COLO829 (cell line): ENCODE measurements at places on chromosomes 6 and 20.
A peak's percentile ranks its signal among the peaks of the same experiment; 100 is the strongest.

DNA sequence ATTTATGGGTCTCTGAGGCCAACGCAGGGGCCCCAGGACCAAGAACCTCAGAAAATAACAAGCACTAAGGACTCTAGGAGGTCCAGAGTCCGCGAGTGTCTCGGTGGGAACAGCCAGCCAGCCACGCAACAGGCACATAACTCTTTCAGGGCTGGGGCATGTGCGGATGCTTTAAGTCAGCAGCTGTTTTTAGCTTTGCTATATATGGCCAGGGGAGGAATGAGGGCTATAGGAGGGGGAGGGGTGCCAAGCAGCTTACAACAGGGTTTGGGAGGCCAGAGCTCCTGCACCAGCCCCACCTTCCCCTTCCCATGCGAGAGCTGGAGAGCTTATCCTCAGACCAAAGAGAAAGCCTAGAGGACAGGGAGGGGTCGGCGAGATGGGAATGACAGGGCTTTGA, 6.2 kb downstream of the JPH2 start:
- no peak for DNase-seq

GRCh38 chr6:116514111-116514510, 2.7 kb downstream of the CALHM5 start:
- DNase-seq = no peak

DNA sequence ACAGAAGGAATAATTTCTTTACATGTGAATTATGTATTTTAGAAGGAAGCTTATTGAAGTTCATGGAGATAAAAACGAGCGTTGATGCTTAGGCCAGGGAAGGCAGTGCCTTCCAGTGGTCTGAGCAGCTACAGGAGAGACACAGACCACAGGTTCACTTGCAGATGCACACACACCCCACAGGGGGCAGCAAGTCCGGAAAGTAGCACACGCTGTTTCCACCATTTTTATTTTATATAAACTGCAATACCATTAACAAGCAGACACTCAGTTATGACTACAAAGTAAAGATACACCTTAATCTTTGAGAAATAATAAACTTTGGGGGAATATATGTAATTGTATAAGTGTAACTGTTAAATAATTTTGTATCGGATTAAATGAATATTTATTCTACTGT, 13.5 kb upstream of the DACT2 start:
- peak; percentile 24 for DNase-seq

- no peak for DNase-seq
These were observed 782.4 kb upstream of the EYS start for GRCh38 chr6:66489269-66489987.

DNA sequence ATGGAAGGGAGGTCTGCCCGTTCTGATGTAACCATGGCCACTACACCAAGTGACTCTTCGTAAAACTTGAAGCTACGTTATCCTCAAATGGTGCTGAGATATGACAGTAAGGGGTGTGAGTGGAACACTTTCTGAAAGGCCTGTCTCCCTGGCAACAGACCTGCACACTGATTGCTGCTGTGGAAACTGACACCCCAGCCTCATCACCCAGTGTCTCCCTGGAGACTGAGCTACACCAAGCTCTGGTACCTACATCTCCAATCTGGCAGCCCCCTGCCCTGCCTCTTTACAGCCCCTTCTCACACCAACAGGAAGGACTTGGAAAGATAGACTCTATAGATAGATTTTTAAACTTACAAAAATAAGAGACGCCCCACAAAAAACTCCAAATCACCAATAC, 13.2 kb downstream of the PI16 start:
- DNase-seq = no peak

DNA sequence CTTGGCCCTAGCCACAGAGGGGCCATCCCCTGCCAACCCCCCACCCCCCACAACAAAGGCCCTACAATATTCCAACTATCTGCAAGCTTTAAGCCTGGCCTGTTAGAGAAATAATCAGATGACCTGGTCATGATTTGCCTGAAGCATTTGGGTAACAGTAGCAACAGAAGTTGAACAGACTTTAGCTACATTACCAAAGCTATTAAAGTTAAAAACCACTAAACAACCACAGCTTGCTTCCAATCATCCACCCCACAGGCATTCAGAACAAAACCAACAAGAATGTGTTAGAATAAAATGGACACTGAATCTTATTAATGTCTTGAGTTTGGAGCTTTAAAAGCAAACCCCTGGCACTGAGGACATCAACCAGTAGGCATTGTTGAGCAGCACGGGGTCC, 250.9 kb downstream of the LRFN2 start:
- no peak for DNase-seq

DNA sequence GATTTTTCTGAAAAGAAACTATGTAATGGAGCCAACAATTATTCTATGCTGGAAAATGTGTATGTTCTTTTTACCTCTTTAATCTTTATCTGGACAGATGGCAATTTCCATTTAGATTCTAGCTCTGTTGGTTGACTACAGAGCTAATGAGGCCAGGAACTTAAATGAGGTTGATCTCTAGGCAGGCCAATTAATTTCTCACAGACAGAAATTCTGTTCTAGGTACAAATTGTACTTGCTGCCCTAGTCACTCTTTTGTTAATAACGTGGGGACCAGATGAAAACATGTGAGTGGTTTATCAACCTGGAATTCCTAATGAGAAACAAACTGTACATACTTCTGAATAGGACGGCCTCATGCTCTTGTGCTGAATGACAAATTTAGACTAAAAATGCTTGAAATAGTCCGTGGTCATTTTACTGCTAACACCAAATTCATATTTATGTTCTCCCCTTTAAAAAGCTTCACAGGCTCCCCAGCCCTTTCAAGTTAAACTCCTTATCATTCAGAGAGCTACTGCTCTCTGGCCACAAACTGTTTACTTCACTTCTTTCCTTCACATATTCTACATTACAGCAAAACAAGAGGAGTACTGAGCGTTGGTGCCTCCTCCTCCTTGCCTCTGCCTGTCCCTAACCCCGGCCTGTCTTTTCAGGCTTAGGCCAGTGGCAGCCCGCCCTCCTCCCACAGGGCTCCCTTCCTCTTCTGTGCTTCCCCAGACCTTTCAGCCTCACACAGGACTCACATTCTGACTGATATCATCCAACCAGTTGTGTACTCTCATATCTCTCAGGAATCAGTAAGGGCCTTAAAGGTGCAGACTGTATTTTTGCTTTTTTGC, 41.4 kb downstream of the DTNBP1 start:
- DNase-seq = no peak

- no peak for DNase-seq
These were observed 167.4 kb upstream of the RREB1 start for GRCh38 chr6:6940031-6941025.

GRCh38 chr6:6810727-6811126, 222.2 kb downstream of the LY86 start:
- no peak for DNase-seq

DNA sequence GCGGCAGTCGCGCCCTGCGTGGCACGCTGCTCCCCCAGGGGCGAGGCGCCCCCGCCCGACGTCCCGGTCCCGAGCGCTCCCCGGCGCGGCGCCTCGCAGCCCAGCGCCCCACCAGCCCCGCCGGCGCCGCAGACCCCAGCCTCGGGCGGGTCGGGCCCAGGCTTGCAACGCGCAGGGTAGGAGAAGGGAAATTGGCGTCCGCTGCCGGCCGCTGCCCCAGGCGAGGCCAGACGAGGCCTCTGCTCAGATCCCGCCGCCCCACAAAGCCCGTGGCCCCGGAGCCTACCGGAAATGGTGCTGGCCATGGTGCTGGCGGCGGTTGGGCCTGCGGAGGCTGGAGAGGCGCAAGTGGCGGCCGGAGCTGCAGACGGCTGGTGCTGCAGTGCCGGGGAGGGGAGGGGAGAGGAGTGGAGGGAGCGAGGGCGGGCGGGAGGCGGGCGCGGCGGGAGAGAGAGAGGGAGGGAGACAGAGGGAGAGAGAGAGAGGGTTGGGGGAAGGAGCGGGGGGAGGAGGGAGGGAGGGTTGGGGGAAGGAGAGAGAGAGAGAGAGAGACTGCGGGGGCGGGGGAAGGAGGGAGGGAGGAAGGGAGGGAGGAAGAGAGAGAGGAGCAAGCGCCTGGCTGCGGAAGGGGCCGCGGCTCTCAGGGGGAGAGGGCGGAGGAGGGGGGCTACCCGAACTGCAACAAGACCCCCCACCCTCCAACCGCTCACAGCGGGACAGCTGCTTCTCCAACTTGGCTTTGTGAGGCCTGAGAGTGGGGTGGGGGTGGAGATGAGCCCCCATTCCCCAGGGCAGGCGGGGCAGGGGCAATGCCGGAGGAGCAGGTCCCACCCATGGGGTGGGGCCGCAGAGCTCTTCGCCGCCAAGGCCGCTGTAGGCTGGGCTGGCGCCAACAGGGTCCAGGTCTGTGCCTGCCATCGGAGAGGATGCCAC, at the start of gene STMN3:
Gene STMN3, minus strand, starts transcription at position 384 of the 933 bp plus-strand sequence. Its CDS starts 79 bp downstream, at position 305.
- peak; percentile 76 for DNase-seq

- peak; percentile 91 for DNase-seq
These were observed 72.3 kb upstream of the DST start for GRCh38 chr6:56714982-56715456.

GRCh38 chr6:139522511-139523220, 148.2 kb upstream of the CITED2 start:
- no peak for DNase-seq

GRCh38 chr6:137423451-137424168, 70.6 kb downstream of the OLIG3 start:
- no peak for DNase-seq

GRCh38 chr6:111861431-111861885, 11.8 kb downstream of the FYN start:
- DNase-seq = no peak

- peak; percentile 15 for DNase-seq
These were observed 59.9 kb downstream of the SLC22A2 start for GRCh38 chr6:160198606-160199211.

DNA sequence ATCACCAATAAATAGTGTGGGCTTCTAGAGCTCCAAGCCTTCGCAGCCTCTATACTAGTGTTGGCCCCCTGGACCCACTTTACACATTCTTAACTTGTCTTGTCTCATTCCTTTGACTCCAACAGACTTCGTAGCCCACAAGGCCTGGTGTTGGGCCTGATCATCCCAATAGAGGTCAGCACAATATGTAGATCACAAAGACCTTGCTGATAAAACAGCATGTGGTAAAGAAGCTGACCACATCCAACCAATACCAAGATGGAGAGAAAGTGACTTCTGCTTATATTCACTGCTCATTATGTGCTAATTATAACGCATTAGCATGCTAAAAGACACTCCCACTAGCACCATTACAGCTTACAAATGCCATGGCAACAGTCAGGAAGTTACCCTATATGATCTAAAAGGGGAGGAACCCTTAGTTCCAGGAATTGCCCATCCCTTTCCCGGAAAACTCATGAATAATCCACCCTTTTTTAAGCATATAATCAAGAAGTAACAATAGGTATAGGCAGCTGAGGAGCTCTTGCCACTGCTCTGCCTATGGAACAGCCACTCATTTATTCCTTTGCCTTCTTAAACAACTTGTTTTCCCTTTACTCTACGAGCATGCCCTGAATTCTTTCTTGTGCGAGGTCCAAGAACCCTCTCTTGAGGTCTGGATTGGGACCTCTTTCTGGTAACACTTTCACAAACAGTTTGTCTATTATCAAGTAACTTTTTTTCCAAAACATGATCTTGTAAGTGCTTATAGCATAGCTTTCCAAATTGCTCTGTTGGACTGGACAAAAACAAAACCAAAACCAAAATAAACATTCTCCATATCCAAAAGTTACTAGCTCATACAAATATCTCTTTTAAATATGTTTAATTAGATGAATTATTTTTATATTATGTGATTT, 54.6 kb upstream of the ECHDC1 start:
- no peak for DNase-seq
